ENCODE measurements at places on chromosomes 12 and 14.

DNA sequence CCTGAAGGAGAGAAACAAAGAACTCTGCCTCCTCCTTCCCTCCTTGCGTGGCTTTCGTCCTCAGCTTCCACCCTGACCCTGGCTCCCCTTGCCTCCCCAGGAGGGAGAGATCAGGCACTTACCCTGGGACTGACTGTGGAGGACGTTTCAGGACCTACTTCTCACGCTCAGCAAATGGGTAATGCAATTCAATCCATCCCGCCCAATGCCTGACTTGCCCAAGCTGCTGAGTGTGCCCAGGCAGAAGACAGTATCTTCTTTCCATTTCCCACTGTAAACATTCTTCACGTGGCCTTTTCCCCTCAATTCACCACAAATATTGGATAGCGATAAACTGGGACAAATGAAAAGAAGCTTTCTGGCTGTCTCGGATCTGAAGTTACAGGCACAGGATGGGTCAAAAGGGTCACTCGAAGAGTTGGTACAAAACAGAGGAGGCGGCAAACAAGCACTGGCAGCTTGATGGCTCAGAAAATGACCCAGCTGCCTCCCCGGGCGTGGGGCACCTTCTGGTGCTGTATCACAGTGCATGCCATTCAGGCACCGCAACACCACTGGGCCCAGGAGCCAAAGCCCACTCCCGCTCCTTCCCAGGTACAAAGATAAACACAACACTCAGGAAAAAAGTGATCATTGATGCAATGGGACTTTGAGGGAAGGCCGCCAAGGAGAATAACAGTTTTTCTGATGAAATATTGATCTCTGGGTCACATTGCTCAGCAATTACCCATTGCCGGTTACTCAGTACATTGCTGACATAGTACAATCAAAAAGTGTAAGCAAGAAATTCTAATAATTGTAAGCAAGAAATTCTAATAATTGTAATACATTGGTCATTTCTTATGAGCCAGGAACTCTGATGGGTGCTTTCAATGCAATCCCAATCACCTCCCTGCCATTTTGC, 65.8 kb downstream of the TRIM9 start:
- DNase-seq, result no peak

DNA sequence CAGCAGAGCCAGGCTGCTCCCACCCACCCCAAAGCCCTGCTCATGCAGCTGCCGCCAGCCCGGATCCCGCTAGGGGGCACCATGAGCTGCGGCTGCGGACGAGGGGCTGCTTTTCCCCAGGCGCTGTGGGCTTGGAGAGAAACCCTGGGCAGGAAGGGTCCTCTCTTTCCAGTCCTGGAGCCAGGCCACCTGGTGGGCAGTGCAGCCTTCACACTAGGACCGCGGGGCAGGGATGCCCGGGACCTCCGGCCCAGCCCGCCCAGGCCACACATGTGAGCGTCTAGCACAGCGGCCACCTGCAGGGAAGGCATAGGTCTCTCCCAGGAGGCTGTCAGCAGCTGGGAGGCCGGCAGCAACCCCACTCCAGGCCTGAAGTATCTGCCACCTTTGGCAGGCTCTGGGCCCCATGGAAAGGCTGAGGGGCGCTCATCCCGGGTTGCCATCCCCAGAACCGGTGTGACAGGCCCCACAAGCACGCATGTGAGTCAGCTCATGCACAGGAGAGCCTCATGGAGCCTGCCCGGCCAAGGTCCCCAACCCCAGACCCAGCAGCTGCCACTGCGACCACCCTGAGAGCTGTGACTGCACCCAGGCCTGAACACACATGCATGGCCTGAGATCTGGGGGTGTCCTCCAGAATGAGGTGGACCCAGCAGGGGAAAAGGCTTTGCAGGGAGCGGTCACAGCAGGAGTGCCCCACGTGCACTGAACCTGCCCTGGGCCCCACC, 280.0 kb upstream of the RTL1 start:
- no peak for DNase-seq

- no peak for DNase-seq
Observed at GRCh38 chr14:90730206-90730766, 85.9 kb downstream of the TTC7B start.

DNA sequence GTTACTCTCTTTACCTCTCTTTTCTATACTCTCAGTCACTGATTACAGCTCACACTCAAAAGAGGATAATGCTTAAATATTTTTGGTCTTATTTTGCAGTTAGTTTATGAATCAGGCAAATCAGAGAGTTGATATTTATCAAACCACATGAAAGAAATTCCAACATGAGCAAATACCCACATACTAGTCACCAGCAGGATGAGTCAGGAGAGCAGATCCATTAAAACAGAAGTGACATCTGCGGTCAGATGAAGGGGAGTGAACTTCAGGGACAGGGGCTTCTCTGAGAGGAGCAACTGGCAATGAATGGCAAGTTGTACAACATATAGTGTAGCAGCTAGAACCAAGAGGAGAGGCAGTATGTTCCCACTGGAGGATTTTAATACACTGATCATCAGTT, 258.7 kb downstream of the SYT10 start:
- no peak for DNase-seq

DNA sequence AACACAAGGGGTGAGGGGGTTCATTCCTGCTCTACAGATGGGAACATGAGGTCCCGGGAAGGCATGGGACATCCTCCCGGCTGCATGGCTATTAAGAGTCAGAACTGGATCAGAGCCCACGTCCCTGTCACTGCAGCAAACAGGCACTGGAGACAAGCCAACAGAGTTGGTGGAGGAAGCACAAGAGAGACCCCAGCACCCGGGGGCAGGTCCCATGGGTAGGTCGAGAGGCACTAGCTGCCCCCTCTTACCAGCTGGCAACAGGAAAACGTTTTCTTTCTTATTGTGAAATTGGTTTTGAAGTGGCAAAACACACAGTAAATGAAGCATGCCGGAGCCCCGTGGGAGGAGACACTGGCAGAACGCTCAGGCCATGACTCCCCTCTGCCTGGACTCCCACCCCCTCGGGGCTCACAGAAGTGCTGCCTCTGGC, 43.6 kb downstream of the SYNE3 start:
- DNase-seq, result no peak

DNA sequence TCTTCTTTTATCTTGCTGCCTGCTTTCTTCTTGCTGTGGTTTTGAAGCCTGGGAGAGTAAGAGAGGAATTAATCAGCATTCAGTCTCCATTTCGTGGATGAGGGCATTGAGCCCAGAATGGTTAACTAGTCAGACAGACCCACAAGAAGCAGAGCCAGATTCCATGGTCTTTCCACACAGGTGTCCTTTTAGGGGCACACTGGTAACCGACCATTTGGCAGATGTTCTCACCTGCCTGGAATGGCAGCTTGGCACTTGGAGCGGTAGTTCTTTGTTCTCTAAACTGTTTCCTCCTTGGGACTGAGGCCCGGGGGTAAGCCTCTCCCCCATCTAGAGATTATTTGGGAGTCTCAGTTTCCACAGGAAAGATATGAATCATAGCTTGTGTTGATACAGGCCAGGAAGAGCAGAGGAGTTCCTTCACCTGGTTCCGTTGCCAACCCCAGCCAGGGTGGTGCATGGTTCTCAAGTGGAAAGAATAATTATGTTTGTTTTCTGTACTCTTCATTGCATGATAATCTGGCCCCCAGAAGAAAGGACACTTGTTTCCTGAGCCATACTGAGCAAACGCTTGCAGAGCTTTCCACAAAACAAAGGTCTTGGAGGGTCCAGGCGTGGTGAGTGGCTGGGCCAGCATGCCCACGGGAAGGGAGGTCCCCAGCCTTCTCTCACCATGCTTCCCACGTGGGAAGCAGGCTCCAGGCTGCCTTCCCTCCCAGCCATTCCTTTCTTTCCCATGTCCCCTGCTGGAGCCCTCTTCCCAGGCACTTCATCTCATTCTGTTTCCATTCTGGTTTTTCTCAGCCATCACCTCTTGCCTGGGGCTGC, 2.0 kb upstream of the KRT75 start:
- DNase-seq, result no peak

DNA sequence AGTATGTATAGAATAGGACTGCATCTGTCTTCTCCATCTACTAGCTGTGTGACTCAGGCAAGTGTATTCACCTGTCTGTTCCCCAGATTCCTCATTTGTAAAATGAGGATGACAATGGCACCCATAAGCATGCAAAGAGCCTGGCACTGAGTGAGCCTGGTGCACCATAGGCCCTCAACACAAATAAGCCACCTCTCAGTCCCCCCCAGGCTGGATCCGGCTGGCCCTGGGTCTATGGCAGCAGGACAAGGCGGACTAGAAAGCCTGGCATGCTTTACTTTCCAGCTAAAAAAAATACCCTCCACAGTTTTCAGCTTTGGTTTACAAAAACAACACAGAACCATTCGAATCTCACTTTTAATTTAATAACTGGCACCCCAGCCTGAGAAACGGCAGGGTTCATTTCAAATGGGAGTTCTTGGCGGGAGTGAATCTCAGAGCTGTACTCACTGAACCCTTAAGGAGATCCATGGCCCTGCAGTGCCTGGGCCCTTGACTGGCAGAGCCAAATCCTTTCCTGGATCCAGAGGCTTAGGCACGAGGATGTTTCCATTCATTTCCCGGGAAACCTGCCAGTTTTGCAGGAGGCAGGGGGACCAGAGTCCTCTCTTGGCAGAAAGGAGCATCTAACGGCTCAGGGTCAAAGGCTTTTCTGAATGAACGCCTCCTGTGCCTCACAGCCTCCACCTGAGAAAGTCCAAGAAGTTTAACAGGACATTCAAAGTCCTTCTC, 17.7 kb downstream of the SYNE3 start:
- no peak for DNase-seq

DNA sequence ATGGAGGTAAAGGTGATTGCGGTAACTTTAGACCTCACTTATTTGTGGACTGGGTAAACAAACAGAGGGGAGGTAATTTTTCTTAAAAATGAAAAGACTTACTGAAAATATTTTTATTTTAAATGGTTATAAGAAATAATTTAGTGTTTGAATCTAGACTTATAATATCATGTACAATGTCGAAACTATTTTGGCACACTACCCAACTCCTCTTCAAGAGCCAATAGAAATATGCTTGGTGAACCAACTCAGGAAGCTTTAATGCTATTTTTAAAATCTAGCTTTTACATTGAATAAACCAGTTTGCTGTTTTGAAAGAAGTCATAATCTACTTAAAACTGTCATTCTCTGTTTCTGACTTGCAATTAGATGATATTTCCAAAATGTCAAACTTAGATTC, 175.8 kb upstream of the NPAS3 start:
- DNase-seq, result no peak

- no peak for DNase-seq
Observed at GRCh38 chr12:31588976-31589375, 2.0 kb downstream of the DENND5B start.

- DNase-seq, result no peak
Observed at GRCh38 chr12:48994224-48995085, 4.7 kb downstream of the DDN start.

- no peak for DNase-seq
Observed at GRCh38 chr12:15562263-15562662, 226.9 kb downstream of the EPS8 start.

DNA sequence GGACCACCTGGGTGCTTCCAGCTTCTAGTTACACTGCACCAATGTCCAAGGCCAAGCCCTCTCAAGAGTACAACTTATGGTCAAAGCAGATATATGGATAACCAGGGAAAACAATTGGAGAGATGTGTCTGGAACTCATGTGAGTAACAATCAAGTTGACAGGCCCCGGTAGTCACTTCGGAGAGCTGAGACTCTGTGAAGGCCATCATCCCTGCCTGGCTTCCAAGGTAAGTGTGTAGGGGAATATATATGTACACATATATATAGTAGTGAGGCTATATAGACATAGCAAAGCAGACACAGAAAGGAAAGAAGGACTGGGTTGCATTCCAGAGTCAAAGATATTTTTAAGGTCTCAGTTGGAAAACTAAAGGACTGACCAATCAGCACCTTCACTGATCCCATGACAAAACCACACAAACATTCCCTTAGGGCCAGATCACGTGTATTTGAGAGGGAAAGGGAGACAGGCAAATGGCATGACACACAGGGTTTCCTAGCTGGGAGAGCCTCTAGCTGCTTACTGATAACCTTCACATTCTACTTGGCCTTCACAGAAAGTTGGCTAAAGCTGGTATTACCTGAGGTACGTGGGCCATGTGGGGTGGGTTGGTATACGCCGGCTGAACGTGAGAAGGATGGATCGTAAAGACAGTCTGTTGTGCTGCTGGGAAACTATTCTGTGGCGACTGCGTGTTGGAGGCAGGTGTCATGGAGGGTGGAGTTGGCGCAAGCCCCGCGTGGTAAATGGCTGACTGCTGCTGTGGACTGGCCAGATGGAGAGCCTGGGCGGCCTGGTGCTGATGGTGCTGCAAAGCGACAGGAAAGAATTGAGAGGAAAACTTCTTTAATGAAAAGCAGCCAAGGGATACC, 50.0 kb downstream of the SH2B3 start:
- DNase-seq, result no peak

DNA sequence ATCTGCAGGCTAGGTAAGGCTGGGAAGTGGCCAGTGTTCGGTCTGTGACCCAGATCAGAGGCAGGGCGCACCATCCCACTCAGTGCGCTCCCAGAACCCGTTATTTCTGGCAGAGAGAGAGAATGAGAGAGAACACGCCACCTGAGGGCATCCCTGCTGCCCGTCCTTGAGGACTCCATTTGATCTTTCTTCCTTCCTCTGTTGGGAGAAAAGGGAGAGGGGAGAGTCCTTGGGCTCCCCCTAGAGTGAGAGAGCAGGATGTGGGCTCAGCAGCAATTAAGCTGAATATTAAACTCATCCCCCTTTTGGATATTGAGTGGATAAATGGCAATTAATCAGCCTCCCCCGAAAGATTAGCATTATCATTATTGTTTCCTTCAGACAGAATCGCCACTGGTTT, 70.6 kb downstream of the IFT43 start:
- no peak for DNase-seq

- peak; percentile 66 for DNase-seq
Observed at GRCh38 chr12:93098077-93098476, 169.0 kb upstream of the EEA1 start.

DNA sequence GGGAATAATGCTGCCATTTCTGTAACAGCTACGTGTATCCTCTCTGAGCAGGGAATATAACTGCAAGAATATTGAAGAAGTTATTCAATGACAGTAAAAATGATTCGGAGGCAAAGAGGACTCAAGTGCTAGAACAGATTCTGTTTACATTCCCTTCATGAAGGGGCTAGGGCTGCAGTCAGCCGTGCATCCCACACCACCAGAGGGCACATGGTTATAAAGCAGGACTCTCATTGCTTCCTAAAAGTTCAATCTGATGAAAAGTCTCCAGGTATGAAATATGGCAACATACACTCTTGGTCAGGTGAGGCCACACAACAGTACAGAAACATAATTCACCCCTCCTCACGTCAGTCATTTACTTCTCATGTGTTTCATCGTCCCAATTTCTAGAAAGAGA, 34.0 kb downstream of the TCHP start:
- peak; percentile 19 for DNase-seq
